ENCODE measurements at places on chromosomes 7 and 10.

DNA sequence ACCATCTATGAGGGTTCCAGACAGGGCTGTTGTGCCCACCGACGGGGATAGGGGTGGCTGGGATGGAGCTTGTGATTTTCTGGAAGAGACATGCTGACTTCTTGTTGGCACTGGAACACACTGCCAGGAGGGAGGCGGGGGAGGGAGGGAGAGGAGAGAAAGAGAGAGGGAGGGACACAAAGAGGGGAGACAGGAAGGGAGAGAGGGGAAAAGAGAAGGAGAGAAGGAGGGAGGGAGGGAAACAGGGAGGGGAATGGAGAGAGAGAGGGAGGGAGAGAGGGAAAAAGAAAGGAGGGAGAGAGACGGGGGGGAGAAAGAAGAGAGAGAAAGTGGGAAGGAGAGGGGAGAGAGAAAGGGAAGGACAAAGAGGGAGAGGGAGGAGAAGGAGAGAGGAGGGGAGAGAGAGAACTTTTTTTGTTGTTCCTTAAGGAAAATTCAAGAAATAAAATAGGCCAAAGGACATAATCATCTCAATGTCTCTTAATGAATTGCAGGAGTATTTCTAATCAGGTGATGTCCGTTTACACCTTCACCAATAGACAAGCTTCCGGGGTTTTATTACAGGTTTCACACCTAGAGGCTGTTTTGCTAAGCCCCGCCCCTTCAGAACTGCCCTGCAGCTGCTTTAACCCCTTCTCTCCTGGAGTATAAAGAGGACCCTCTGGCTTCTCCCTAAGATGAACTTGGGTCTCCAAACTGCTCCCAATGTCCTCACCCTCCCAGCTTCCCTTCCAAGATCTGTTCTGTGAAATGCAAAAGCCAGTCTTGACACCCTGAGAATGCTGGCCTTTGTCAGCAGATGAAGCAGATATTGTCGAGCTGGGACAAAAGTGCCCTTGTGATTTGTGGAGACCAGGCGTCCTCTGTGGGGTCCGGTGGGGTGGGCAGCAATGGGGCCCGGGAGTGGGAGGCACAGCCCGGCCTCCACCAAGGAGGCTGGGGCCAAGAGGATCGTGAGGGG, 82.0 kb upstream of the GTF2IRD1 start:
- no peak for DNase-seq

DNA sequence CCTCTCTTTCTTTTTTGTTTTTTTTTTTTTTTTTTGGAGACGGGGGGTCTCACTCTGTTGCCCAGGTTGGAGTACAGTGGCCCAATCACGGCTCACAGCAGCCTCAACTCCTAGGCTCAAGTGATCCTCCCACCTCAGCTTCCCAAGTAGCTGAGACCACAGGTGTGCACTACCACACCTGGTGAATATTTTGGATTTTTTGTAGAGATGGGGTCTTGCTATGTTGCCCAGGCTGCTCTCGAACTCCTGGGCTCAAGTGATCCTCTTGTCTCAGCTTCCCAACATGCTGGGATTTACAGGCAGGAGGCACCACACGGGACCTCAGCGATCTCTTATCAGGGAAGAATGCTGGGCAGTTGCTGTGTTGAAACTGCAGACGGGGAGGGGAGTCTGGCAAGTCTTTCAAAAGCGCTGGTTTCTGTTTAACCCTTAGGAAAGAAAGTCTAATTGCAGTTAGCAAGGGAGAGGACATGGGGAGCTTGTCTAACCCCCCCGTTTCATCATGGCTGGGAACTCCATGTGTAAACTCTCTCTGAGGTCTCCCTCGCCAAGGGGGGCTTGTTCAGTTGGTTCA, 39.6 kb upstream of the LMTK2 start:
- no peak for DNase-seq

GRCh38 chr10:124498056-124498455, 36.4 kb downstream of the LHPP start:
- DNase-seq, result no peak

- DNase-seq, result no peak
Observed at GRCh38 chr10:125911145-125911544, 14.8 kb downstream of the FANK1 start.

GRCh38 chr7:101233907-101234547, 3.6 kb downstream of the CLDN15 start:
- DNase-seq, result no peak

GRCh38 chr10:120950051-120950561, 98.9 kb downstream of the WDR11 start:
- DNase-seq, result peak; percentile 30

- DNase-seq, result peak; percentile 22
Observed at GRCh38 chr7:51035716-51036115, 253.0 kb upstream of the GRB10 start.

DNA sequence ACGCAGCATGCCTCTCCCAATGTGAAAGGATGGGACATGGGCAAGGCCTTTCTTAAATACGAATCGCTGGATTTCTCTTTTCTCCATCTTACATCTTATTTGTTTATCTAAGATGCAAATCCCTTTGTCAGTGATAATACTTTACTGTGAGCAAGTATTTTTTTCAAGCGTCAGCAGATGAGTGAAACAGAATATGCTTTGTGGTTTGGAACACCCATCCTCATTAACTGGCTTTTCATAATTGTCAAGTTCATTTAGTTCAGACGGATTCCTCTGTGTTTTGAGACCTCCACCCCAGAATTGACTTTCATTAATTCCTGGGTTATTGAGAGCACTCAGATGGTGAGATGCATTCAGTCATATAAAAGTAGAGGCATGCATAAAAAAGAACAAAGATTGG, 149.8 kb downstream of the NSUN6 start:
- DNase-seq, result no peak

GRCh38 chr7:17520941-17521340, 222.5 kb downstream of the AHR start:
- DNase-seq, result peak; percentile 61

DNA sequence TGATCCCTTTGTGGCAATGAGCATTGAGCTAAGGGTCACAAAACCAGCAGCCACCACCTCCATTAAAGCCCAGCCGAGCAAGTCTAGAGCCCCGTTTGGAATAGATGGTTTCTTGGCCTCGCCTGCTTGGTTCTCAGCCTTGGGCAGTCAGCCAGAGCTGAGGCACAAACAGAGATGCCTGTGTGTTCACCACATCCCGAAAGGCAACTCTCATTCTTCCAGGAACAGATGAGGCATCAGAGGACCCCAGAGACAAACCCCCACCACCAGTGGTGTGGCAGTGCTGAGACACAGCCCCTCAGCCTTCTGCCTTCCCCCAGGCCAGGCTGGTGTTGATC, 203.3 kb upstream of the ZMIZ1 start:
- peak; percentile 21 for DNase-seq

GRCh38 chr7:108385834-108386422, 70.3 kb downstream of the NRCAM start:
- no peak for DNase-seq
